MV-4-11 (cell line): ENCODE measurements at places on chromosomes 5 and 9.

- no peak for DNase-seq
These were observed 135.6 kb downstream of the KCNIP1 start for GRCh38 chr5:170639221-170639925.

DNA sequence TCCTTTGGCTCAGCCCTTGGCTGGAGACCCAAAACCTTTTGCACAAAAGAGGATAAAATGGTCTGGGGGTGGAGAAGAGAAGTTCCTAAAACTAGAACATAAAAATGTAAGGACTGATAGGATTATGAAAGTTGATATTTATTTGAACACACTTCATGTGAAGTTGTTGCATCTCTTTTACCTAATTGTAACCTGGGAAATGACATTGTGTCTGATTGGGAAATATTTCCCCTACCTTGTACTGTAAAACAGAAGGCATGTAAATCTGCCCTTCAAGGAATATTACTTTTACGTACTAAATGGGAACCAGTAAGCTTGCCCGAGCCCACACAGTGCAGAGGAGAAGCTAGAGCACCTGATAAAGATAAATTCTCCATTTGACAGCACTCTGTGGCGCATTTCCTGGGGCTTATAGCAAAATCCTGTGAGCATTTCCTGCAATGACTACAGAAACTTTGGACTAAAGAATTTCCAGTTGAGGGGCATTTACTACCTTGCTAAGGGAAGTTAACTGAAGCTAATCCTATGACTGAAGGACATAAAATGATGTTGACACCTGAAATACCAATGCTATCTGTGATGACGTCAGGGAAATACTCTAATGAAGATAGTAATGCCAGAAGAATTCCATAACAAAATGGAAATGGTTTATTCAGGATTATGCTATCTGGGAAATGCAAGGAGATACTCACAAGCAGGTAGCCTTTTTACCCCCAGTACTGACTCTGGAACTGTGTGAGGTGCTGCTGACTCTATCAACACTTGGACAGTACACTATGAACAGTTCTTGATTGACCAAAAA is 78.3 kb upstream of the LIFR start:
- no peak for DNase-seq

GRCh38 chr5:33257807-33258429 is 182.8 kb upstream of the TARS1 start:
- no peak for DNase-seq

DNA sequence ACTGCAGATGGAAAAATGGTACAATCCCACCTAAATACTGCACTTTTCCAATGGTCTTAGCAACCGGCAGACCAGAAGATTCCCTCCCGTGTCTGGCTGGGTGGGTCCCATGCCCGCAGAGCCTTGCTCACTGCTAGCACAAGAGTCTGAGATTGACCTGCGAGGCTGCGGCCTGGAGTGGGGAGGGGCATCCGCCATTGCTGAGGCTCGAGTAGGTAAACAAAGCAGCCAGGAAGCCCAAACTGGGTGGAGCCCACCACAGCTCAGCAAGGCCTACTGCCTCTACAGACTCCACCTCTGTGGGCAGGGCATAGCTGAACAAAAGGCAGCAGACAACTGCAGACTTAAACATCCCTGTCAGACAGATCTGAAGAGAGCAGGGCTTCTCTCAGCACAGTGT is 221.6 kb upstream of the CTNND2 start:
- no peak for DNase-seq

DNA sequence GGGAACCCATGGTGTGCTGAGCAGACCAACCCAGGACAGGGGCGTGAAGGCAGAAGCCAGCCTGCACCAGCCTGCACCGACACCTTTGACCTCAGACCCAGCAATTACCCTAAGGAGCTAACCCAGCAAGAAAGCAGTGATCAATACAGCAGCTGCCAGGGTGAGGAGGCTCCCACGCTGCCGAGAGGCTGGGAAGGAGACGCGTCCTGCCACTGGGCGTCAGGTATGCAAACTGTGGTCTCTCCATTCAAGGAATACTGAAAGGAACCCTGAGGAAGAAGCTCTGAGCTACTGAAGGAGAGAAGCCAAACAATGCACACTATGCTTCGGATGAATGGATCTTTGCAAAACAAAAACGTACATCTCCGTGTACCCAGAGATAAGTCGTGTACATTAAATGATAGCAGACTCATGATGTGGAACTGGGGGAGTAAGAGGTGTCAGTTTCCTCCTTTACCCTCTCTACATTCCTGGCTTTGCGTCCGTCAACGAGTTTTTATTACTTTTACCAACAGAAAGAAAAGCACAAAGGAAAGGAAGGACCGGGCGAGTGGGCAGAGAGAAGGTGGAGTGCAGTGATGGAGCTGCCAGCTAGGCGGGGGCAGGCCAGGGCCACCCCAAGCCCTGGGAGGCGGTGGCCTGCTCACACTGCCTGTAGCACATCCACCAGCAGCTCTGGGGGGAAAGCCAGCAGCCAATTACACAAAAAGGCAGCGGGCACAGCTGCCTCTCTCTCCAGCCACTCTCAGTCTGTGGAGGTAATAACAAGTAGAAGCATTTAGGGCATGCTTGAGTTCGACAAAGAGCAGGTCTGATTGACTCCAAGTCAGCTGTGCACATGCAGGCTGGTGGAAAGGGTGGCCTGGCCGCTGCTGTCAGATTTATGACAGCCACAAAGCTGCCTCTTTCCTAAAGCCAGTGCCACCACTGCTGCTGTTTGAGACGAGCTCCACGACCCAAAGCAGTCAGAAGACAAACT is 29.3 kb downstream of the RASGEF1C start:
- DNase-seq = no peak

DNA sequence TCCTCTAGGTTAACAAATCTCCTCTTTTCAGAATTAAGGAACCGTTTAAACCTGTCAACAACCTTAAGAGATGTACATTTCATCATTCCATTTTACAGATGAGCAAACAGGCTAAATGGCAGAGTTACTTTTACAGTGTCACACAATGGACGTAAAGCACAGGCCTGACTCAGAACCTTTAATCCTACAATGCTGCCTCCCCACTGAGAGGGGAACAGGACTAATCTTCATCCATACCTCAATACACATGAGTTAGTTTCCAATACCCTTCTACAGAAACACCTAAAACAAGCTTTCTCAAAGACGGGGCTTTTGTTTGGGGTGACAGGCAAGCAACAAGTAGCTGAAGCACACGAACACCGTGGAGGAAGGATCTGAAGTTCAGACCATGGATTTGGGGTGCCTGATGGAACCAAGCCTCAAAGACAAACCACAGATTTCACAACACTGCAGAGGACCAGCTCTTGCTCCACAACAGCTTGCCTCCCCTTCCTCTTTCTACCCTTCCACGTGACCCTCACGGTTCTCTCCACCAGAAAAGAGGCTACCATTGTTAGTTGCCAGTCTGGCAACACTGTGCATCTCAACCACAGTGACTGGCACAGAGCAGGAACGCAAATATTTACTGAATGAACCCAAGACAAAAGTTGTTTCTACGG is 1.8 kb downstream of the RNF130 start:
- peak; percentile 99 for DNase-seq

DNA sequence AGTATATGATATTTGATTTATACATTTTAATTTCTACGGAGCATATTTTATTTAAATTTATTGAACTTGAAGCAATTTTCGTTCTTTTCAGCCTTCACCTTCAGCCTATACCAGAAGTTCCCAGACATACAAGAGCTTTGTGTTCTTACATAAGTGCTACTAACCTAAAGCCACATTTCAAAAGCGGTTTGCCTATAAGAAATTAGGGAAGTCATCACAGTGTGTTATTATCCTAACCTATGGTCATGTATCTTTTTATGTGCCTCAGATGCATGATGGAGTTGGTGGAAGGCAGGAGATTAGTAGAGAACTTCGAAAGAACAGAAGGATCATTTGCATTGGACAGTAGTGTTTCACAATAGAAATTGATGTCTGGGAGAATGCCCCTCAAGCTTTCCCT is 3.1 kb downstream of the KIF2A start:
- peak; percentile 65 for DNase-seq

- peak; percentile 10 for DNase-seq
These were observed 624.2 kb downstream of the MTRR start for GRCh38 chr5:8493176-8493575.
